ENCODE measurements at places on chromosomes 2 and 18.

- no peak for DNase-seq
These were observed 929.2 kb downstream of the SLC4A3 start for GRCh38 chr2:220556658-220557057.

GRCh38 chr2:119649364-119649917 lies 29.6 kb upstream of the TMEM177 start:
- DNase-seq = no peak

- no peak for DNase-seq
These were observed 637.3 kb downstream of the ERBB4 start for GRCh38 chr2:211901226-211901846.

GRCh38 chr18:62425465-62426190 lies 97.2 kb upstream of the ZCCHC2 start:
- peak; percentile 58 for DNase-seq

DNA sequence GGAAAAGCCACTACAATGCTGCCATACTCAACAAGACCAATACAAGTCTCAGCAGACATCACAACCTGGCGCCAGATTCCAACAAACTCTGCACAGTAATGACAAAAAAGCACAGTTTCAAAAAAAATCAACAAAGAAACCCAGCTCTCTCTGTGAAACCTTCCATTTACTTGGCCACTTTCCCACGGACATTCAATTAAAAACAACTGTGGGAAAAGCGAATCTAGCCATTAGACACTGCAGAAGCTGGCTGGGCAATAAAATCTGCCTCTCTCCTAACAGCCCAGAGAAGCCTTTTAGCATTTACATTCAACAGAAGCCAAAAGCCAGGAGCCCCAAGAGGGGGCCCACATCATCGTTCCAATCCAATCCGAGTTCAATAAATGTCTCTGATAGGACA lies 128.9 kb downstream of the HDAC4 start:
- DNase-seq = no peak

DNA sequence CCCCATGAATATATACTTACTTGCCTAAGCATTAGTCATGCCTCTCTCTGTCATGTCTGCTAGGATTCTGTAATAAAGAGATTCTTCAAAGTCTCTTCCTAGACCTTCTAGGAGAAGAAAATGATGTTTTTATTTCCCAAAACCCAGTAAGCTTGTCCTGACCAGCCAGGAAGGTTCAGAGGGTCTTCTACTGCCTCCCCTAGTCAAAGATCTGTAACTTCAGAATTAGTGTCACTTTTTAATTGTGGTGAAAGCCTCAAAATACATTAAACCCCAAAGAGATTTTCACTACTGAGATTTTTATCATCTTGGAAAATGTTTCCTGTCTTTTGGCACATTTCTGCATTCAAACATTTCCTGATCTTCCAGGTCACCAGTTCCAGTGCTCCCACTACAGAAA lies 232.9 kb upstream of the STK17B start:
- DNase-seq = no peak

DNA sequence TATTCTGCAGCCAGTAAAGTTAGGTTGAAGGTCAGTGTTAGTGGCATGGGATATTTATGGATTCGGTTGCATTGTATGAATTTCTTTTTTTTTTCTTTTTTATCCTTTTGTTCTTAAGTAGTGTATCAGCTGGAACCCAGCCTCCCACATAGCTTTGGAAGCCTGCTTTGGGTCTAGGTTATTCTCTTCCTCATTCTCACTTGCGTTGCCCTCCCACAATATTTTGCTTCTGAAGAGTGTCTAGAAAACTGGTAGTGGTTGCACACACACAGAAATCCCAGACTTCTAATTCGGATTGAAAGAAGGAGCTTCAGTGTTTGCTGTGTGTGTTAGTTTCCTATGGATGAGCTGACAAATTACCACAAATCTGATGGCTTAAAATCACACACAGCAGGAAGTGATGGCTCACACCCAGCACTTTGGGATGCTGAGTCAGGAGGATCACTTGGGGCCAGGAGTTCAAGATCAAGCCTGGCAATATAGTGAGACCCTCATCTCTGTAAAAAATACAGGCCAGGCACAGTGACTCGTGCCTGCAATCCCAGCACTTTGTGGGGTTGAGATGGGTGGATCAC lies 104.8 kb downstream of the ARL4C start:
- DNase-seq = no peak

- no peak for DNase-seq
These were observed 756.3 kb downstream of the SATB2 start for GRCh38 chr2:198701481-198701880.

- no peak for DNase-seq
These were observed 130.0 kb downstream of the MBD2 start for GRCh38 chr18:54094474-54094873.

DNA sequence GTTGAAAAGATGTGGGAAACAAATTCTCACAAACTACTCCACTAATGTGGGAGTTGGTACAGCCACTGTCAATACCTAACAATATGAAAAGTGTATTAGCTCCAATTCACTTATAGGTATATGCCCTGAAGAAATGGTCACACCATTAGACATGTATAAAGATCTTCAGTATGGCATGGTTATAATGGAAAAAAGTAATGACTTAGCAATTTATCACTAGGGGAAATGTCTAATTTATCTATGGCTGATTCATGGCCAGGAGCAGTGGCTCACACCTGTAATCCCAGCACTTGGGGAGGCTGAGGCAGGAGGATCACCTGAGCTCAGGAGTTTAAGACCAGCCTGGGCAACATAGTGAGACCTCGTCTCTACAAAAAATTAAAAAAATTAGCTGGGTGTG lies 52.5 kb downstream of the UGP2 start:
- DNase-seq = no peak

DNA sequence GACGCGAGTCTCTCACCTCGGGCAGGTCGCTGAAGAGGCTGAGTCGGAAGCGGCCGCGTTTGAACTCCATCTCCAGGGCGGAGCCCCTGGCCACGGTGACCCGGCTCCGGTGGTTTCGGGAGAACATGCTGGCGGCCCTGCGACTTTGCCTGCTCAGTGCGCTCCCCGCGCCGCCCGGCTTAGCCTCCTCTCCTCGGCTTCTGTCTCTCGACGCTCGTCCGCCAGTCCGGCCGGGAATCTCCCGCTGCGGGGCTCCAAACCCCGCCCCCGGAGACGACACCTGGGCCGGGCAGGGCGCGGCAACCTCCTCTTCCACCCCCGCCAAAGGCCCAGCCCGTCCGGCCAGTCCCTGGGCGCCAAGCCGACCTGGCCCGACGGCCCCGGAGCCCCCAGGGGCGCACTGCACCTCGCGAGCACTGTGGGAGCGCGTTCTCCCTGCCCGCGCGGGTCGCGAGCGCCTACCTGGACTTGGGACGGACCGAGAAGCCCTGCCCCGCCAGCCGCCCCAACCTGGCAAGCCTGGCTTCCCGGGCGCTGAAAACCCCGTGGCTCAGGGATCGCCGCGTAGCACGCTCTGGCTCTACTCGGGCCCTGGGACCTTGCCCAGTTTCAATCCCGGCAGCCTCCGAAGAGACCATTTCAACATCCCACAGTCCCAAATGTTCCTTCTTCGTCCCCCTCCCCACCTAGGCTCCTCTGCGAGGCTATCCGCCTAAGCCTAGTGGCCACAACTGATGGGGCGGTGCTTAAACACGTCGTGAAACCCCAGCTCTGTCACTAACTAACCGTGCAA lies at the start of gene RTKN:
RTKN (minus strand) TSS at position 248 of the 793 bp plus-strand sequence; CDS start at position 127, 121 bp downstream.
- peak; percentile 53 for DNase-seq

DNA sequence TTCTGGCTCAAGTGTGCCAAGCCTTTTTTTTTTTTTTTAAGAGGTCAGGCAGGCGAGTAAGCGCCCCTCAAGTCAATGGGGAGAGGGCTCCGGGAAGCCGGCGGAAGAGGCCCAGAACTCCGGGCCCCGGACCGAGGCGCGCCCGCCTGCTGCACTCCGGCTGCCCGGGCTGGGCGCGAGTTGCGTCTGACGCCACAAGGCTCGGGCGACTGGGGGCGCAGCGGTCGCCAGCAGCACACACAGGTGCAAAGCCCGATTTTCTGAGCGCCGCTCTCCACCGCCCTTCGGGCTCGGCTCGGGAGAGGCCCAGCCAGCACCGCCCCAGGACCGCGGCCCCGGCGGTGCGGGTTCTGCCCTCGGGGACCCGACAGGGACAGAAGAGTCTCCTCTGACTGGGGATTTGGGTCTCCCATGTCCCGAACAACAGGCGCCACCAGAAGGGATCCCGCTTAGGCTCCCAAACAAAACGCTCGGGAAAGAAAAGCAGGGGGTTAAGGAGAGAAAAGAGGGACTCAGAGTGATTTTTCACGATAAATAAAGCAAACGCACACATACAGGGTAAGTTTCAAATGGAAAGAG lies 787 bp downstream of the ERBB4 start:
- peak; percentile 13 for DNase-seq

- no peak for DNase-seq
These were observed 690.7 kb downstream of the LRP1B start for GRCh38 chr2:141440072-141440635.

All from stimulated activated naive CD8-positive, alpha-beta T cell treated with anti-CD3 and anti-CD28 coated beads, Interleukin-15, amount 100 ng/mL, for 72 hours (primary cell).